ENCODE measurements at places on chromosomes 2 and 18. TPM values are rescaled to one million over a fixed set of nuclear protein-coding genes. Genes with fewer than 3 reads are reported as not detected.

The CCDC121 gene
- 2.1 TPM for total RNA-seq

The UGT1A6 gene
- total RNA-seq = not detected

The LRRC30 gene
- not detected for total RNA-seq

The ADCYAP1 gene
- total RNA-seq = not detected

The HES6 gene
- total RNA-seq = 47.8 TPM

The STK25 gene
- 160 TPM for total RNA-seq

The UGT1A8 gene
- total RNA-seq = not detected

The GPR45 gene
- total RNA-seq = 0.30 TPM

The CYS1 gene
- total RNA-seq = 3.7 TPM

The ARHGAP25 gene
- total RNA-seq = 0.27 TPM

The TEX44 gene
- total RNA-seq = not detected

GRCh38 chr2:228600265-228600664, 418.8 kb upstream of the SPHKAP start:
- H3K36me3 ChIP-seq = no peaks in the 10 kb centered on the region
- no peaks in the 10 kb centered on the region for H3K27me3 ChIP-seq
- H3K4me1 ChIP-seq = no peaks in the 10 kb centered on the region
- no peak for DNase-seq
- H3K27ac ChIP-seq = no peak overlapping the region

- H3K4me3 ChIP-seq = no peak overlapping the region
- no peaks in the 10 kb centered on the region for H3K4me1 ChIP-seq
- DNase-seq = no peak
- no peaks in the 10 kb centered on the region for H3K36me3 ChIP-seq
These were observed 5.1 kb downstream of the SMIM21 start for GRCh38 chr18:75422341-75422910.

- no peaks in the 10 kb centered on the region for H3K27me3 ChIP-seq
- no peaks in the 10 kb centered on the region for H3K36me3 ChIP-seq
- H3K4me3 ChIP-seq = no peak overlapping the region
These were observed 46.0 kb downstream of the GAREM1 start for GRCh38 chr18:32424696-32425095.

DNA sequence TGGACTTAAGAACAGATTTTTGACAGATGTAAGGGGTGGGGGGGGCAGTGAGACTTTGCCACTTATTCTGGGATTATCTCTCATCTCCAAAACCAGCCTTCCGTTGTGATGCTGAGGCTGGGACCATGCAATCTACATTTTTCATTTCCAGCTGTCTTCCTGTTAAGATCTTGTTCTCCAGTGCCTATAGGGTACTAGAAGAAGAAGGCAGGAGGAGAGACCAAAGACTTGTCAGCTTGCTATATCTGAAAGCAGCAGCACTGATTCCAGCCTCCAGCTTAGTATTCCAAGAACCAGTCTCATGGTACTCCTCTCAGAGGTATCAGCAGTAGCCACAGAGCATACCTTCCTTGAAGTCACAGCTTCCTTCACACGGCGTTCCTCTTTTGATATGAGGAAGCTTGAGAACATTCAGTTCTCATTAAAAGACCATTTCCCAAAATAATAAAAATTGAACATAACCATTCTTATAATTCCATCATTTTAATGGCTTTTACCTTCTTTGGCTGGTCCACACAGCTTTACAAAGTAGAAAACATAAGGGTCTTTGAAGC, 49.8 kb downstream of the USP34 start:
- no peak overlapping the region for H3K27ac ChIP-seq
- no peak overlapping the region for H3K4me3 ChIP-seq
- H3K27me3 ChIP-seq = no peaks in the 10 kb centered on the region
- H3K36me3 ChIP-seq = no peaks in the 10 kb centered on the region
- H3K4me1 ChIP-seq = no peaks in the 10 kb centered on the region

DNA sequence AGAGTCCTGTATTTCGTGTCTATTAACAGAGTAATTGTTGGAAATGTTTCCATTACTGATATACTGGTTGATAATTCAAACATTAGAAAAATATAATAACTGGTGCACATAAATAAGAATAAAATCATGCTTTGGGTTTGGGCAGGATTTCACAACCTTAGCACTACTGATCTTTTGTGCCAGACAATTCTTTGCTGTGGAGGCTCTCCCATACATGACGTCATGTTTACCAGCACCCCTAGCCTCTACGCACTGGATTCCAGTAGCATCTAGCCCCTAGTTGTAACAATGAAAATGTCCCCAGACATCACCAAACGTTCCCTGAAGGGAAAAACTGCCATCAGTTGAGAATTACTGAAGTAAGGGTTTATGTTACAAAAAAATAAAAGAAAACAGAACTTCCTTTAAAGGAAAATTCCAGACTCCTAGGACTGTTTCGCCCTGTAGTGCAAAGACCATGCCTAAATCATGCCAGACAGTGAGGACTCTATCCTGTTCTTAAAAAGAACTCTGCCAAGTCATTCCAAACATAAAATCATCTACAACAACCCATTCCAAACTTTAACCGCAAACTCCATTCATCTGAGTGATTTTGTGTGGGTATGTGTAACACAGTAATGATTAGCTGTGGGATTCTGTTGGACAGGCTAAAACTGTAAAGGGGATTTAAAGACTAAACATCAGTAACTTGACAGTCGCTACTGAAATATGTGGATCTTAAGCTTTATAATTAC, 313.4 kb upstream of the CCDC68 start:
- no peaks in the 10 kb centered on the region for H3K4me1 ChIP-seq
- no peak for DNase-seq
- H3K27ac ChIP-seq = no peak overlapping the region
- no peaks in the 10 kb centered on the region for H3K27me3 ChIP-seq
- H3K36me3 ChIP-seq = no peaks in the 10 kb centered on the region

DNA sequence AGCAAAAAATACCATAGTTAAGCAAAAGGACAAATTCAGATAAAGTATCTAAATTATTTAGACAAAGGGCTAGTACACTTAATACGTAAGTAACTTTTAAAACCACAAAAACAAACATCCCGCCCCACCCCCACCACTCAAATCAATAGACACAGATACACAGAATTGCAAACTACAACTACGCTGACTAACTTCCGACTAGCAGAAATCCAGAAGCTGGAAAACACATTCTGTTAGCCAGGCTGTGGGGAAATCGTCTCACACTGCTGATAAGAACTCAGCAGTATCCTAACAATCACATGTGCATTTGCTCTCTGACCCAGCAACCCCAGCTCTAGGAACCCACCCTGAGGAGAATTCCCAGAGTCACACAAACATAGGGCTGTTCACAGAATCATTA, 16.6 kb downstream of the FAM168B start:
- peaks cover 47% of the 10 kb centered on the region for H3K36me3 ChIP-seq
- DNase-seq = no peak
- H3K27ac ChIP-seq = no peak overlapping the region

DNA sequence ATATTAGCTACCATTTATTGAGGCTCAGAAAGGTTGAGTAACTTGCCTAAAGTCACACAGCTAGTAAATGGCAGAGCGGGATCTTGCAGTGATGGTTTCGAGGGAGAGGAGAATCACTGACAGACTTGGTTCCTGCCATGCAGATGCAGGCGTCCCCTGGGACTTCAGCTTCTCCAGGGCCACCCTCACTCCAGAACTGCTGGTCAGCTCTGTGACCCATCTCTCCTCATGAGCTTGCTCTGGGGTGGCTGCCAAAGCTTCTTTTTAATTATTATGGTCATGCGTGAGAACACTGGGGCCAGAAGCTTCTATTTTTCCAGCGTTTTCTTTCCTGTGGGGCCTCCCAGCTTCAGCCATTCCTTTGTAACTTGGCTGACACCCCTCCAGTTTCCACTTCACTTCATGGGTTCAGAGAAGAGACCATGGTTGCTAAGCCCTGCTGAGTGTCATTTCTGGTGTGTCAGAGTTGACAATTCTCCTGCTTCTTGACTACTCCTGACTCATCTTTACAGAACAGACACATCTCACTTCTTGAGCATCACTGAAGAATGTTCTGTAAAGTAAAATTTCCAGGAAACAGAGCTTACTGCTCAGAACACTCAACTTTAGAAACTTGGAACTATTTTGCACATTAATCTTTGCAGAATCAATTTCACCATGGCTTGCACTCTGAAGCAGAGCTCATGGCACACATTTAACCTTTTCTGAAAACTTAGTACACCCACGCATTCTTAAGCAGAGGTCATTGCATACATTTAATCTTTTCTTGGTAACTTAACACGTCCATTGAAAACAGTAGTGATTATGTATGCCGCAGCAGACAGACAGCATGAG, 70.4 kb downstream of the IL1R2 start:
- H3K36me3 ChIP-seq = no peaks in the 10 kb centered on the region
- DNase-seq = no peak
- H3K27me3 ChIP-seq = no peaks in the 10 kb centered on the region
- H3K27ac ChIP-seq = no peak overlapping the region
- no peak overlapping the region for H3K4me3 ChIP-seq
- peaks cover 33% of the 10 kb centered on the region for H3K4me1 ChIP-seq

DNA sequence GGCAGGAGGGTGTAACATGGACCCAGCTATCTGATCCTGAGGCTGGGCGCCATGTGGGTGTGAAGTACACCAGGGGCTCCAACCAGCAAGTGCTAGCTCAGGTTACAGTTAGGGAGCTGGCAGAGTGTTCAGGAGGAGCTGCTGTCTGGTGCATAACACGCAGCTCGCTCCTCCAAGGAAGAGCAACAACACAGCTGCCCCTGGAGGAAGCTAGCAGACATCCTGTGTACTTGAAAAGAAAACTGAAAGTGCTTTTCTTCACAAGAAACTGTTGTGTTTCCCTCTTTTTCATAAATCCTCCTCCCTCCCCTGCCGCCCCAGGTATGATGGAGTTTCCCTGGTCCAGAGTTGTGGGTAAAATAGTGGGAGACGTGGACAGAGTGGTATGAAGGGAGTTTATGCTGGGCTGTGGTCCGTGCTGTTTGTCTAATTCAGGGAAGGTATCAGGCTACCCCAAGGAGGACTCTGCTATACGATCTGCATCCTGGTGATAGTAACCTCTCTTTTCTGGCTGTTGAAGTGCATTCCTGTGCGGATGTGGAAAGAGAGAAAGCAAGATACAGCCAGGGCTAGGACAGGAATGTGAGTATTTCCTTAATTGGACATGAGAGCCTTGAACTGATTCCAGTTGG, 6.1 kb upstream of the LBH start:
- H3K4me1 ChIP-seq = no peaks in the 10 kb centered on the region
- no peaks in the 10 kb centered on the region for H3K36me3 ChIP-seq
- H3K27me3 ChIP-seq = peaks cover 7% of the 10 kb centered on the region
- DNase-seq = no peak

DNA sequence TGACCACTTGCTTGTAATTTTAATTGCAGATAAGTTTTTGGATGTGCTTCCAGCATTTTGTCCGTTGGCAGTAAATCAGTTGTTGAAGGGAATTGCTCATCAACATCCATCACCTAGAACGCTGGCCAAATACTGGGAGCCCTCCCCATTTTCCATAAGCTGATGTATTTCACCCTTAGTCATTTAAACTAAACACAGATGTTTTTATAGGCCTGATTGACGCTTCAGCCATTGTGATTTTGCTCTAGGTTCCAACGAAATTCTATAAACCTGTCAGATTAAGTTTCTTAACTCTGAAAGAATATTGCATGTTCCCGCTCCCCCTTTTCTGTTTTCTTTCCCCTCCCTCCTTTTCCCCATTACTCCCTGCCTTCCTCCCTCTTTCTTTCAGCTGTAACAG, 1.0 kb upstream of the RPRM start:
- no peaks in the 10 kb centered on the region for H3K27me3 ChIP-seq
- no peaks in the 10 kb centered on the region for H3K36me3 ChIP-seq
- H3K27ac ChIP-seq = no peak overlapping the region

- H3K36me3 ChIP-seq = no peaks in the 10 kb centered on the region
- DNase-seq = no peak
- H3K27ac ChIP-seq = no peak overlapping the region
- H3K4me1 ChIP-seq = no peaks in the 10 kb centered on the region
- H3K27me3 ChIP-seq = no peaks in the 10 kb centered on the region
- no peak overlapping the region for H3K4me3 ChIP-seq
These were observed 154.1 kb upstream of the SPRED2 start for GRCh38 chr2:65586516-65586915.

GRCh38 chr2:218865396-218865795, 5.8 kb downstream of the WNT6 start:
- H3K4me3 ChIP-seq = no peak overlapping the region
- no peak for DNase-seq
- no peaks in the 10 kb centered on the region for H3K36me3 ChIP-seq
- H3K27me3 ChIP-seq = no peaks in the 10 kb centered on the region

DNA sequence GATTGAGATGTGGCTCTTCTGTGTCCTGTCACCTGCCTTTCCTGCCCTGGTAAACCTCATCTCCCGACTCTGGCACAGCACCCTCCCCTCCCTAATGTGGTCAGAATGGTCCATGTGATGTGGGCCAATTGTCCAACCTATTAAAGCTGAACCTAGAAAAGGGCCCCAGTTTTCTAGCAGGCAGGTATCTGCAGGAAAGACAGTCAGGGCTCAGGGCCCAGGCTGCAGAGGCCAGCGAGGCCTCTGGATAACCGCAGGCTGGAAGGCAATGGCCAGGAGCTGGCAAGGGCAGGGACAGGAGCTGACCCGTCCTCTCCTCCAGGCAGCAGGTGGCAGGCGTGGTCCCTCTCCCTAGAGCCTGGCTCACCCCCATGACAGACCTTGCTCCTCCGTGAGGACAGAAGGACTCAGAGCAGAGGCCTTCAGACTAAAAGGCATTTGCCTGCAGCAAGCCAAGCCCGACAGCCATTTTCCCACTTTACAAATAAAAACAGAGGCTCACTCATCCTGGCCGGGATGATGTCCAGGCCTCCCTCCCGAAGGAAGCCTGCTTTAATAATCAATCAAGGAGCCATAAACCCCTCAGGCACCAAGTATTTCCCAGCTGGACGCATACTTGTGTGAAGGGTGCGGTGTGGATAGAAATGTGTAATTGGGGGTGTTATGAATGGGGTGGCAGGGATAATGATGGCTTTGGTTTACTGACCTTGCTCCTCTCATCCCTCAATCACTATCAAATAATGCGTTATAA, 107.1 kb downstream of the TWIST2 start:
- H3K27me3 ChIP-seq = no peaks in the 10 kb centered on the region
- no peak overlapping the region for H3K4me3 ChIP-seq
- no peak for DNase-seq
- H3K36me3 ChIP-seq = no peaks in the 10 kb centered on the region
- no peak overlapping the region for H3K27ac ChIP-seq

DNA sequence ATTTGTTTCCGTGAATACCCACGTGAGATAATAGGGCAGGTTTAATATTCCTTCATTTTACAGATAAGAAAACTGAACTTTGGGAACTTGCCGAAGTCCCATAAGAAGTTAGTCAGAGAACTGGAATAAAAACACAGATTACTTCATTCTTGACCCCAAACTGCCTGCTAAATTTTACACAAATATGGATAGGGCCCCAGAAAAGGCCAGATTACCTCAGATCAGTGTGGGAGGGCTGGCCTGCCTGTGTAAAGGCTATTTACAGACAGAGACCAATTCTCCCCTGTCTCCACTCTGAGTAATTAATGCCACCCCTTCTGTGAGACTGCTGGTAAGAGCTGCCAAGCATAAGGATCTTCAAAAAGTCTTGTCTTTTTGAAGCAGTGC, 139.2 kb downstream of the MGAT5 start:
- no peaks in the 10 kb centered on the region for H3K27me3 ChIP-seq
- no peak overlapping the region for H3K4me3 ChIP-seq
- H3K27ac ChIP-seq = no peak overlapping the region
- no peak for DNase-seq
- H3K4me1 ChIP-seq = peaks cover 16% of the 10 kb centered on the region
